ENCODE measurements at places on chromosomes 2 and 18. TPM values are rescaled to one million over a fixed set of nuclear protein-coding genes. Genes with fewer than 3 reads are reported as not detected.

Gene CCDC141
- 0.13 TPM for total RNA-seq

- no peak for DNase-seq
These were observed 322.1 kb downstream of the CCDC85A start for GRCh38 chr2:56505885-56506284.

GRCh38 chr2:42917425-42917927 is 125.1 kb upstream of the HAAO start:
- peak; percentile 38 for DNase-seq

Gene RPRM
- not detected for total RNA-seq

DNA sequence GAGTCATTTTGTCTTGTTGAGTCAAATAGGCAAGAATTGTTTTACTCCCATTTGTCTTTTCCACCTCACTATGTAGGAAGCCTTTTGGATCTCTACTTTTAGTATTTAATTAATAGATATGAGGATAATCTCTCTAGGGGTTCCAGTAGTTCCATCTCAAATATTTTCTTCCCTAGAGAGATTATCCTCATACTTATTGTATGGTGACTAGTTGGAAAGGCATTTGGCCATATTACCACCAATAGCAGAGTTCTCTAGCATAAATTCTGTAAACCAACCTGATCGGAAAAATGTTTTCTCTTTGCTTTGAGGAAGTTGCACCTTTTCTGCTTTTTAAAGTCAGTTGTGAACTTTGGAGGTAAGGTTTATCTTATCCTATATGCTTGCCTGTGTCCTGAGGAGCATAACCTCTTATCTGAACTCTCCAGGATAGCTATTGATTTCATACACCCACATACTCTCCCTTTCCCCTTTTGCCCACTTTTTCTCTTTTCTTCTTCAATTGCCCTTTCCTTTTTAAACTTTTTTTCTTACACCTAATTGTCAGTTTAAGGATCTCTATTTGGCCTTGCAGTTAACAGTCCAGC is 100.8 kb downstream of the GALNT1 start:
- no peak for DNase-seq

GRCh38 chr2:16756831-16757644 is 91.4 kb upstream of the CYRIA start:
- DNase-seq, result peak; percentile 84

- no peak for DNase-seq
These were observed 28.2 kb upstream of the PRLH start for GRCh38 chr2:237538001-237538720.

- no peak for DNase-seq
These were observed 6.6 kb downstream of the SH3RF3 start for GRCh38 chr2:109135359-109136197.

DNA sequence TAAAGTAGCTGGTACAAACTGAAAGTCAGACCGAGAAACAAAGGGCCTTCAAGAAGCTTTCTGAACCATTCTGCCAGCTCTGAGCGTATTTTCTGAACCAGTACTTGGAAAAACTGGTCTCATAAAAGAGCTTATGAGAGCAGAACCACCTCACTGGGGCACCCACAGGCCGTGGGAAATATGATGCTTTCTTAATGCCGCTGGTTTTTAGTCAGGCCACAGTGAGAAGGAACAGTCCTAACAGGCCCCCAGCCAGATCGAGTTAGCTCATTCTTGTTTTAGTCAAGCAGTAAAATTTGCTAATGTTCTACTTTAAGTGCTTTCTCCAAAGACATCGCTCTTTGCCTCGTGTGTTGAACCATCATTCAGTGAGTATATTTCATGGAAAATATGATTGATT is 12.7 kb upstream of the NOSTRIN start:
- no peak for DNase-seq

Gene CCDC150
- total RNA-seq, result 0.69 TPM

GRCh38 chr2:59627599-59627998 is 925.9 kb downstream of the BCL11A start:
- no peak for DNase-seq

Gene GRHL1
- total RNA-seq, result 1.9 TPM

DNA sequence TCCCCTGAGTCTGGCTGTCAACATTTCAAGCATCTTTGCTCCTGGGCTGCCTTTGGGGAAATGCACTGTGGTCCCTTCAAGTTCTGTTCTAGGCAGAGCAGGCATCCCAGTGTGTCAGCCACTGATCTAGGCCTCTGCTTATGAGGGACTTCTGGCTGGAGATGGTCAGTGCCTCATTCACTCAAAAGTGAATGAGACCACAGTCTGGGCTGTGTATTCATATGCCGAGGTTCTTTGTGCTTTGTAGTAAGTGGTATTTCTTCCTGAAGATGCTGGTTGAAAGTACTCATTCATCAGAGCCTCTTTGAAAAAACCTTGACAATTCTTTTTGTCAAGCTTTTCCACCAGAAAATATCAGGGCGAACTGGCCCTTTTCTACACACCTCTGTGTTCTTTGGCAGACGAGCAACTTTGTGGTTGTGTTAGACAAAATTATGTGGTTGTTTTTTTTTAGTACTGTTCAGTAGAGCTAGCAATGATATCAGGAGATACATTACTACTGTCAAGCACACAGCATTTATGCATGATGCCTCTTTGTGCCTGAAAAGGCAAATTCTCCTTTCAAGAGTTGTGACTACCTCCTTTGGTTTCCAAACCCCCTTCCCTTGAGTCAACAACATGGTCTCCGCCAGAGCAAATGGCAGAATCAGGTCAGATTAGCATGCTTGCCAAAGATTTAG is 510.9 kb upstream of the NRP2 start:
- DNase-seq, result peak; percentile 8

- no peak for DNase-seq
These were observed 107.3 kb upstream of the MGAT5 start for GRCh38 chr2:134146620-134147019.

DNA sequence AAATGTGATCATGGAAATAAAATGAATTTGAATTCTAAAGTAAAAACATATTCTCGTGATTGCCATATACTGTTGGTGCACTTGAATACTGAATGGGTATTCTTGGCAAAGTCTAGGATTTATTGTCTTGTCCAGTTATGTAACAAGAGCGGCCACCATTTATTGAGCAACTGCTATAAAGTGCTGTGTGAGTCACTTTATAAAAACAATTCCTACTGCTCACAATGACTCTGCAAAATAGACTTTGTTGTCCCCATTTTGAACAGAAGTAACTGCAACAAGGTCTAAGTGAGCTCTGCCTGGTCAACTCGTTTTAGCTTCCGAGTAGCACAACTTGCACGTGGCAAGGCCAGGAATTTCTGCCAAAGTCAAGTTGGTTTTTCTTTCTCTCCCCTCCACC is 995.6 kb upstream of the FANCL start:
- no peak for DNase-seq

- no peak for DNase-seq
These were observed 25.0 kb downstream of the FAM171B start for GRCh38 chr2:186718903-186719302.

DNA sequence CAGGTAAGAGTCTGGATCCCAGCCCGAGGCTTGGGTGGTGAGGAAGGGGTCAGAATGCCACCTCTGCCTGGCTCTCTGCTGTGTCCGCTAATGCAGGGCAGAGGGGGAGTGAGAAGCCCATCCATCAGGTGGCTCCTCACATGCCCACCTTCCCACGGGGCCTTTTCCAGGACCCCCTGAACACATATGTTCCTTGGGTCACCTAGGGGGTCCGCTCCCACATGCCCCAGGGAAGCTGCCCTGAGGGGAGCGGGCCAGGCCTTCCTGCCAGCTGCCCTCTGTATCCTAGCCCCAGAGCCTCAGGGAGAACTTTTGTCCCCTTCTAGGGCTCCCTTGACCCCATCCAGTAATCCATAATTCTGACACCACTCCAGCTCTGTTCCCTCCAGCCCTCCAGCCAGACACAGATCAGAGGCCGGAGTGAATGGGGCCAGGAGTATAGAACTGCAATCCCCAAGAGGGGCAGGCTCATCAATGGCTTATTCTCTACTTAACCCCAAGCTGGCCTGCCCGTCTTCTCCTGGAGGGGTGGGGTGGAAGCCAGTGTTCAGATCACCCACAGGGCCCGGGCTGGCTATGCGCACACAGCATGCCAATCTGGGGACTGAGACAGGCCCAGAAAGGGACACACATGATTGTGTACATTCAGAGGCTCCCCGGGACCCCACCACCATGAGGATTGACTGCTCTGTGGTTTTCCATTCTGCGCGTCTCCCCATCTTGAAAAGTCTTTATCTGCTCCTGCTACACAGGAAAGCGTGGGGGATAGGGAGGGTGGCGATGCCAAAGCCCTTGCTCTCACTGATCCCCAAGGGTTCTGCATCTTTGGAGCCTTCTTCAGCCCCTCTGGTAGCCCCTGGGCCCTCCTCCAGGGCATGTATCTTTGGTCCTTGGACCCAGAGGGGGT is 1.1 kb downstream of the EMILIN1 start:
- peak; percentile 58 for DNase-seq

DNA sequence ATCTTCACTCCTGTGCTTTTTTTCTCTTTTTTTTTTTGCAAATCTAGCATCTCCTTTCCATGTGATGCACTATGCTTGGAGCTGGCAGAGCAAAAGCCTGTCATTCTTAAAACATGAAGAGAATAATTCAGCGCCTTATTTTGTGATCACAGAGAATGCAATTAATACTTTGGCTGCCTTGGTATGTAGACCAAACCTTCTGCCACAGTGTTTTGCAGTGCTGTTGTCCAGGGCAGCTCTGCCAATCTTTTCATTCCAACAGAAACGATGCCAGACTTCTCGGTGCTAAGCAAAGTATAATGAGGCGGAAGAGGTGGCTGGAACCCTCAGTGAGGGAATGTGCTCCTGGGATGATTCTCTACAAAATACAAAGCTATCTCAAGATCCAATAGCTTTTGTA is 25.6 kb downstream of the BCL2 start:
- DNase-seq, result no peak

DNA sequence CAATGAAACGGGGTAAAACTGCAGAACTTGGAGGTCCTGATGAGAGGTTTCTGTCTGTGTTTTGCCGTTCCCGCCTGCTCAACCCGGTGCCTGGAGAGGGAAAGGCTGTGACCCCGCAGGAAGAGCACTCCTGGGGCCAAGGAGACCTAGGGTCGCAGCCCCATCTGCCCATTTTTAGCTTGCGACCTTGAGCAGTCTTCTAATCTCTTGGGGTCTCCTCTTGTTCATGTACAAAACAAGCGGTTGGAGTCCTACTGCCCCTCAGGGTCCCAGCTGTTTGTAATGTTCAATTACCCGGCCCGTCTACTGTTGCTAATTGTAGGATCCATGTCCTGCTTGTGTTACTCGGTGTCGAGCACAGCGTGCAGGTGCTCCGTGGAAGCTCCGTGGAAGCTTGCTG is 104.5 kb downstream of the PTGR3 start:
- DNase-seq, result no peak

DNA sequence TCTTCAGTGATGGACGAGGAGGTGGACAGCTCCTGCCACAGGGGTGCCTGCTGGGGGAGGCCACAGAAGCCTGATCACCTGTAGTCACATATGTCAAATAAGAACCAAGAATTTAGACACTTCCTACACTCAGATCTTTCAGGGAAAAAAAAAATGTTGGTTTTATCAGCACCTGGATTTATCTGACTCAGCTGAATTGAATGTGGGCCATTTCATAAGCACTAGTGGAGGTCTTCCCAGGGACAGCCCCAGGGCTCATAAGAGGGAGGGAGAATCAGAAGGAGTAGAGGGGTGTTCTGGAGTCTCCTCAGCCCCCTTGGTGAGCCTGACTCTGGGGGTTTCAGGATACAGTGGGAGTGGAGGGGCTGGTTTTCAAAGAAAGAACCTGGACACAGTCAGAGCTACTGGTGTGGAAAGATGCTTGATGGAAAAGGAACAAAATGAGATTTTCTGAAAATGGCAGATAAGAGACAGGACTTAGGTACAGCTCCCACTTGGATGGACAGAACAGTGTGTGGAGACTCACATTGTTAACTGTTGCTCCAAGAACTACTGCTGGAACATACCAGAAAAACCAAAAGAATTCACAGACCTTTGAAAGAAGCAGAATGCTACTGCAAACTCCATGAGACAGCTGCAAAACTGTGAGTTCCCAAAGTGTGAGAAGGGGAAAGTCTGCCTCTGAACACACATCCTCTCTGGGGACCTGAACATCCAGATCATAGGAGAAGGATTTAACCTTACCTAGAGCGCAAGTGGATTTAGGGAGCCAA is 45.4 kb downstream of the LCT start:
- no peak for DNase-seq

GRCh38 chr2:69509750-69510140 is 72.5 kb upstream of the NFU1 start:
- no peak for DNase-seq

- no peak for DNase-seq
These were observed 63.9 kb upstream of the CREB1 start for GRCh38 chr2:207465894-207466293.

Gene MROH2A
- total RNA-seq, result not detected

Gene ANKRD23
- 1.8 TPM for total RNA-seq

- no peak for DNase-seq
These were observed 341.5 kb upstream of the ATP5MC3 start for GRCh38 chr2:175523001-175523400.

- DNase-seq, result no peak
These were observed 646.9 kb upstream of the ZEB2 start for GRCh38 chr2:145166731-145167302.

DNA sequence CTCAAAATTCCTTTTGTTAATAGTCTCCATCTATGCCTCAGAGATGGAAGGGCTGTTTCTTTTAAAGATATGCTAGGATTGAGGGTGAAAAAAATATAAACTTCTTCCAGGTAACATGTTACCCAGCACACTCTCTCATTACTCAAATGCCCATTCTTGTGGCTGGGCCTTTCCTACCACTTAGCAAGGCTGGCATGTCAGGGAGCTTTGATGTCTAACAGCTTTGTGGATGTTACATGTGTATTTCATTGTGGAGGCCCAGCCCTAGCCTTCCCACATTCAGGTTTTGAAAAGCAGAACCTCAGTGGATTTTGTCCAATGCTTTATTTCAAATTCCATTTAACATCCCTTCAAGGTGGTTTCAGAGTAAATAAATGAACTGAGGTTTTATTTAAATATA is 191.4 kb downstream of the EPHA4 start:
- DNase-seq, result no peak

- no peak for DNase-seq
These were observed 316.2 kb upstream of the THSD7B start for GRCh38 chr2:136448986-136449780.

- DNase-seq, result no peak
These were observed 195.7 kb upstream of the ID2 start for GRCh38 chr2:8486141-8486540.

- no peak for DNase-seq
These were observed 3.4 kb downstream of the ZEB2 start for GRCh38 chr2:144516411-144516980.
